Activated naive CD4-positive, alpha-beta T cell treated with anti-CD3 and anti-CD28 coated beads for 36 hours (primary cell): ENCODE measurements at places on chromosomes 12 and 14. TPM values are rescaled to one million over a fixed set of nuclear protein-coding genes. Genes with fewer than 3 reads are reported as not detected.

NOS1 gene
- total RNA-seq, result not detected

IQSEC3 gene
- total RNA-seq, result 1.0 TPM

WNT1 gene
- not detected for total RNA-seq

GPR65 gene
- total RNA-seq, result 10.4 TPM

SYCP3 gene
- not detected for total RNA-seq

- DNase-seq, result peak; percentile 38
Measured at GRCh38 chr12:89469361-89469760, 55.2 kb downstream of the GALNT4 start.

GRCh38 chr12:24901576-24902461 lies 47.1 kb downstream of the BCAT1 start:
- DNase-seq, result peak; percentile 36

- DNase-seq, result no peak
Measured at GRCh38 chr14:81324011-81324410, 76.1 kb downstream of the STON2 start.

- DNase-seq, result no peak
Measured at GRCh38 chr14:94116701-94117100, 6.2 kb downstream of the IFI27 start.

GRCh38 chr12:62466018-62466593 lies 520 bp upstream of the MON2 start:
- peak; percentile 44 for DNase-seq

DNA sequence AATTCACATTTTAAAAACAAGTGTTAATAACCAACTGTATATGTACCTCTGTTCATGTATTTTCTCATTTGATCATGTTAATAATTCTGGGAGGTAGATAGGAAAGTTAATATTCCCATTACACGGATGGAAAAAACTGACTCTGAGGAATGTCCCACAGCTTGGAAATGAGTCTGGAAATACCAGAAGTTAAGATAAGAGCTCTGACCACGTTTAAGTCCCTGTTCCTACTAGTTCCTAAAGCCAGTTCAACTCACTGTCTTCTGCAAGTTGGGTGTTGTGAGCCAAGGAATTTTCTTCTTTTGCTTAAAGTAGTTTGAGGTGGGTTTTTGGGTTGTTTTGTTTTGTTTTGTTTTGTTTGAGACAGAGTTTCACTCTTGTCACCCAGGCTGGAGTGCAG lies 104.5 kb downstream of the TMEM30B start:
- no peak for DNase-seq

- DNase-seq, result no peak
Measured at GRCh38 chr14:70794294-70794693, 15.0 kb downstream of the MAP3K9 start.

GRCh38 chr14:67502867-67503266 lies 14.3 kb upstream of the TMEM229B start:
- no peak for DNase-seq

- no peak for DNase-seq
Measured at GRCh38 chr12:12958886-12959285, 6.9 kb upstream of the GPRC5D start.

DNA sequence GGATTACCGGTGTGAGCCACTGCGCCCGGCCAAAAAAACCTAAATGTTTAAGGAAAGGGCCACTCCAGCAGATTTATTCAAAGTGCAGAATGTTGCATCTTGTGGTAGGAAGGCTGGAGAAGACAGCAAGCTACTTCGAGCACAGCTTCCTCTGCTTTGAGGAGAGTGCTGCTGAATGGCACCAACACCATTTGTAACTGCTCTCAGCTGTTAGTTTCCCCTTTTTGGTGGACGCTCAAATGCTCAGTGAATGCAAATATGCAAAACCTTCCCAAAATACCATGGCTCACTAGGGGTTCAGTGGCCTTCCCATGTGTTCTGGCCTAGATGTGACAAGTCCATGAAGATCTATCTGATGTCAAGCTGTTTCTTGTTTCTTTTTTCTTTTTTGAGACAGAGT lies 2.9 kb upstream of the TDRD9 start:
- DNase-seq, result no peak

GRCh38 chr12:75120311-75120711 lies 89.3 kb downstream of the KCNC2 start:
- no peak for DNase-seq

- DNase-seq, result no peak
Measured at GRCh38 chr12:118058881-118059280, 2.1 kb downstream of the WSB2 start.
